Activated CD4-positive, alpha-beta T cell treated with anti-CD3 and anti-CD28 coated beads, Interleukin-2, amount 50 U/mL, for 24 hours (primary cell): ENCODE measurements at places on chromosomes 2 and 18.

DNA sequence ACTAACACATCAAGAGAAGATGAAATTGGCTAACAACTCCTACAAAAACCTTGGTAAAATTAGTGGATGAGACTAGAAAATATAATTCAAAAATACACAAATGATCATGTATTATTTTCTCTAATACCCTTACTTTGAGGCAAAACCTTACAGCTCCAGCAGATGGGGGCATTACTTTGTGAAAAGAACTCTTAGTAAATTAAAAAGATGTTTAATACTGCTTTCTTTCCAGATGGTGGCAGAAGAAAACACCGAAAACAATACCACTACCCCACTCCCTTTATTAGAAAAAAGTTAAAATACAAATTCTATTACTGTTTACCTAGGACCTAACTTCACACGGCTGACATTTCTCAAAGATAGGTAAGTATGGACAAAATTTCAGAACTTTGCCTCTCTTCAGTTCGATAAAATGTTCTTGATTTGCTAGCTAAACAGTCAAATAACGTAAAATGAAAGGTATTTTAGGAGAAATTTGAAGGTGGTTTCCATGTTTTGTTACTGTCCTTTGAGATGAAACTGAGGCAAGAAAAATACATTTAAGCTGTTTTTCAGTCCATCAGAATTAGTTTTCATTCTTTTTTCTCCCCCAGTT is 30.6 kb downstream of the ORC4 start:
- no peak for DNase-seq

- no peak for DNase-seq
Observed at GRCh38 chr2:37983719-37984118, 58.6 kb downstream of the RMDN2 start.

GRCh38 chr2:164840458-164840929 is 1.1 kb downstream of the COBLL1 start:
- no peak for DNase-seq

GRCh38 chr2:126839796-126840195 is 58.9 kb upstream of the TEX51 start:
- no peak for DNase-seq

DNA sequence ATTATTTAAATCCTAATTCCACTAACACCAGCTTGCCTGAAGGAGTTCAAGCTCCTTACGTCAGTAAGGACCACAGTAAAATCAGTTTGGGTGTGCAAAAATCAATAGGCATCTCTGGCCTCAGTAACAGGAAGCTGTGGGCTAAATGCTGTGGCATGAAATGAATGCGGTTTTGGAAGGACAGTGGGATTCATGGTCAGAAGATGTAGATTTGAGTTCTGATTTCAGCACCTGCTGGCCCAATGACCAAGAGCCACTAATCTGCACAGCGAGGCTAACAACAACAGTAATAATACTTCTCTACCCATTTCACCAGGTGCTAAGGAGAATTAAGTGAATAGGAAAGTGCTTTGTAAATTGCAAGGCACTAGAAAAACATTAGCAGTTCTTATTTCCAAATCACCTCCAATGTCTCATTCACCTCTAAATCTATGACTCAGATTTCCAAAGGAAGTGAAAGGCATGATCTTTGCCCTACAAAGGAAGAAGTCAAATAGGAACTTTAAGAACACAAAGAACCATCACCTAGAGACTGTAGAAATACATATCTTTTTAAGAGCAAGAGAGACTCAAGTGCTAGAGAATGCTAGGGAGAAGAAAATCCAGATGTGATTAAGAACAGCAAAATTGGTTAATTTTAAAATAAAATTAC is 172.6 kb downstream of the ANKRD44 start:
- DNase-seq, result no peak

- no peak for DNase-seq
Observed at GRCh38 chr2:107384422-107384821, 442.3 kb upstream of the RGPD4 start.

- no peak for DNase-seq
Observed at GRCh38 chr18:74590671-74591070, 7.0 kb upstream of the ZNF407 start.

- DNase-seq, result no peak
Observed at GRCh38 chr18:3836483-3837335, 386.7 kb downstream of the TGIF1 start.

DNA sequence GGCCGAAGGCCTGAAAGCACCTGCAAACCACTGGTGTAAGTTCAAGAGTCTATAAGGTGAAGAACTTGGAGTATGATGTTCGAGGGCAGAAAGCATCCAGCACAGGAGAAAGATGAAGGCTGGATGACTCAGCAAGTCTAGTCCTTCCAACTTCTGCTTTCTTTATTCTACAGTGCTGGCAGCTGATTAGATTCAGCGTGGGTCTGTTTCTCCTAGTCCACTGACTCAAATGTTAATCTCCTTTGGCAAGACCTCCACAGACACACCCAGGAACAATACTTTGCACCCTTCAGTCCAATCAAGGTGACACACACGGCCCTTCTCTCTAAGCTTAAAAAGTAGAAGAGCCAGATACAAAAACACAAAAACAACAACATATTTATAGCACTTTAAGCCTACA is 43.4 kb downstream of the NMS start:
- no peak for DNase-seq

- DNase-seq, result no peak
Observed at GRCh38 chr18:48293954-48294898, 115.0 kb downstream of the ZBTB7C start.

- DNase-seq, result no peak
Observed at GRCh38 chr18:64645753-64646152, 496.9 kb upstream of the LINC00305 start.
